Neural crest cell (in vitro differentiated cells): ENCODE measurements at places on chromosomes 6 and 20. TPM values are rescaled to one million over a fixed set of nuclear protein-coding genes. Genes with fewer than 3 reads are reported as not detected.
A peak's percentile ranks its signal among the peaks of the same experiment; 100 is the strongest.

Gene DAAM2
- 17.6 and 18.2 TPM in 2 replicates for total RNA-seq

DNA sequence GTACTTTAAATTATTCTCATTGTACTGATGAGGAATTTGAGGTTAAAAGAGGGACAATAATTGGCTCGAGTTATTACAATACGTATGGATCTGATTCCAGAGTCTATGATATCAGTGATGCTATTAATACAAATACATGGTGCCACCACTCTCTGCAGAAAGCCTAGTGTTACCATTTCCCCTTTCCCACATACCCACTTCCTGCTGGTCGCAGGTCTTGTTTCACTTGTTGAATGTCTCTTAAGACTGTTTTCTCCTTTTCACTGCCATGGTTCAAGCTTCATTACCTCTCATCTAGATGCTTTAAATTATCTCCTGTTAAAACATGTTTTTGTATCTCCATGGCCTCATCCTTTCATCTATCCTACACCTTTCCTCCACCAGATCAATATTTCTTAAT, 62.0 kb downstream of the FHL5 start:
- no peak for DNase-seq

Gene DEFB124
- not detected in 2 replicates for total RNA-seq

Gene TOP1
- 102 and 110 TPM in 2 replicates for total RNA-seq

DNA sequence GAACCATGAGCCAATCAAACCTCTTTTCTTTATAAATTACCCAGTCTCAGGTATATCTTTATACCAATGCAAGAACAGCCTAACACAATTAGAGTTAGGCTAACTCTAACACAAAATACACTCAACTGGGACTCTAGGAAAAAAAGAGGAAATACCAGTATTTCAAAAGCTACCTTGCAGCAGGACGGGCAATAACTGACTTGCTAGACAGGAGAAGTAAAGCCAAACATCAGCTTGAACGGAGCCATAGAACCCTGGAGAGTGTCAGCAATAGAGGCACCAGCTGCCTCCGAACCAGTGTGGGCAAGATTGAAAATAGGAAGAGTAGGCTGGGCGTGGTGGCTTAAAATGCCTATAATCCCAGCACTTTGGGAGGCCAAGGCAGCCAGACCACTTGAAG, 162.0 kb upstream of the SOX4 start:
- DNase-seq = no peak

Gene ENPP5
- total RNA-seq = 0.36 and 0.68 TPM in 2 replicates

GRCh38 chr6:43939281-43940070, 169.5 kb downstream of the VEGFA start:
- no peak for DNase-seq

DNA sequence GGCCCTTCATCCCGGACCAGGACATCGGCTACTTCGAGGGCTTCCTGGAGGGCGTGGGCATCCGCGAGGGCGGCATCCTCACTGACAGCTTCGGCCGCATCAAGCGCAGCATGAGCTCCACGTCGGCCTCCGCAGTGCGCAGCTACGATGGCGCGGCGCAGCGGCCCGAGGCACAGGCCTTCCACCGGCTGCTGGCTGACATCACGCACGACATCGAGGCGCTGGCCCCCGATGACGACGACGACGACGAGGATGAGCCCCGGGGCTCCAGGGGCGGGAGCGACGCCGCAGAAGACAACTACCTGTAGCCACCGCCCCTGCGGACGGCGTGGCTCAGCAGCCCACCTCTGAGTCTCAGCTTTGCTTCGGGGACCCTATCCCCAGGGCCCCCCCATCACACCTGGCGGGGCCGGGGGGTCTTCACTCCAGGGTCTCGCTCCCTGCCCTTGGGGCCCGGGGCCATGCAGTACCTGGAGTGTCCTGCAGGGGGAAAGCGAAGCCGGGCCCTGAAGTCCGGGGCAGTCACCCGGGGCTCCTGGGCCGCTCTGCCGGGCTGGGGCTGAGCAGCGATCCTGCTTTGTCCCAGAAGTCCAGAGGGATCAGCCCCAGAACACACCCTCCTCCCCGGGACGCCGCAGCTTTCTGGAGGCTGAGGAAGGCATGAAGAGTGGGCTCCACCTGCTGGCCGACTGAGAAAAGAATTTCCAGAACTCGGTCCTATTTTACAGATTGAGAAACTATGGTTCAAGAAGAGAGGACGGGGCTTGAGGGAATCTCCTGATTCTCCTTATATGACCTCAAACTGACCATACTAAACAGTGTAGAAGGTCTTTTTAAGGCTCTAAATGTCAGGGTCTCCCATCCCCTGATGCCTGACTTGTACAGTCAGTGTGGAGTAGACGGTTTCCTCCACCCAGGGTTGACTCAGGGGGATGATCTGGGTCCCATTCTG, 20.8 kb upstream of the HCK start:
- peak; percentile 83 for DNase-seq

DNA sequence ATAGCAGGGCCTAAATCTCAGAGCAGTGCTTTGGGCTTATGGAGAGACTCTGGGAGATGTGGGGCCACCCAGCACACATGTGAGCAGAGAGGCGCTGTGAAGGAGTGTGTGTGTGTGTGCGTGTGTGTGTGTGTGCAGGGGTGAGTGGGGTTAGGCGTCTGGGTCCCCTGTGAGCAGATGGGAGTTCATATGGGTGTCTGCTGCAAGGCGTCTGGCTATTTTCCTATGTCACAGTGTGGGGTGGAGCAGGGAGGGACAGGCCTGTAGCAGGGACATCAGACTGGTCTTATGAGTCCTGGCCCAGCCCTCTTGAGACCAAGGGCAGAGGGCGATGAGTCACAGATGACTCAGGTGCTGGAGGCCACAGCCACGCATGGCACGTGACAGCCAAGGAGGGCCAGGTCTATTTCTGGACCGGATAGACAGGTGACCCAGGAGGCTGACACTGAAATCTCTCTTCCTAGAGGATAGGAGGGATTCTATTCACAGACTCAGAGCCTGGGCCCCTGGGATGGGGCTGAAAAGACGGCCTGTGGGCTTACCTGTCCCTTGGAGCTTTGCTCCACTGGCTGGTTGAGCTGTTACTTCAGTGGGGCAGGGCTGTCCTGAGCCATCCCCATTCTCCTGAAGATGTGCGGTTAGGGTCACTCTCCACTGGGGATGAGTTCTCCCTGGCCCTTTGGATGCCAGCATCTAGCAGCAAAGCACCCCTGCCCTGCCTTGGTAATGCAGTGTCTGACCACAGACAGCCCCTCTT, 28.9 kb downstream of the VEGFA start:
- no peak for DNase-seq

DNA sequence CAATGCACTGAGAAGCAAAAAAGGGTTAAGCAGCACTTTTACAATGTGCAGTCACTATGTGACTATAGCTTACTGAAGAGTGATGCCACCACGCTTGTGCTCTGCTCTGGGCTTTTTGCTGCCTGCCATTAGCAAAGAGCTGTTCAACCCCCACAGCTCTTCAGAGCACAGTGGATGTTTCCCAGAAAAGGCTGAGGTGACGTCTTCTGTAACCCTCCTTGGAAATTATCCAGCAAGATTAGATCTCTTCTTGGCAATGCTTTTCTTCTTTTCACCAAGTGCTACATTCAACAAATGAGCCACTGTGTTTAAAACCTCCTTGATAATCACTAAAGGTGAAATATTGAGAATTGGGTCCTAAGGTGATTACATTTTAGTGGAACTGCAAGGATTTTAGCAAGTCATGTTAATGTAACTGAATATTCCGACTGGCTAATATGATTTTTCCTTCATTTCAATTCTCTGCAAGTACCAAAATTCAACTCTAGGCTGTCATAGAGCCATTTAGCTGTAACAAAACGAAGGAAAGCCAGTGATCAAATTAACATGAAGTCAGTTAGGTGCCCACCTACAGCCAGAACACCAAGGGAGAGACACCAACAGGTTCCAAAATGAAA, 34.9 kb downstream of the ELOVL5 start:
- no peak for DNase-seq

Gene IER3
- total RNA-seq = 4.8 and 6.3 TPM in 2 replicates

DNA sequence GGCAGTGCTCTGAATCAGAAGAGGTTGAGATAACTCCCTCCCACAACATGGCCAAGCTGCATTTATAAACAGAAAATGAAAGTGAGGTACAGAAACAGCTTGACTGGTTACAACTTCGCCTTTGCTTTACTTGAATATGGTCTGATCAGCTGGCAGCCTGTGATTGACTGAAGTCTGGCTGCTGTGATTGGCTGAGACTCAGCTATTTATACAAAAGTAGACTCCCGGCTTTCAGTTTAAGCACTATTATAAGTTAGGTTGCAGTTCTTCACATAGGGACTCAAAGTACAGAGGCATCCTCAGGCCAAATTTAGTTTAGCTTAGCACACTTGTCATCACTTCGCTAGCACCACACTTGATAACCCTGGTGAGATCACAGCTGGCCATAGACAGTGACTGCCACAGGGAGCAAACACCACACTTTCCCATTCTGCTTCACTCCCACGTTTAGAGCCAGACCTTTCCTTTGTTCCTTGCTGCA, 362.6 kb downstream of the EPM2A start:
- no peak for DNase-seq

- no peak for DNase-seq
Observed at GRCh38 chr20:57229490-57229889, 37.0 kb downstream of the BMP7 start.

DNA sequence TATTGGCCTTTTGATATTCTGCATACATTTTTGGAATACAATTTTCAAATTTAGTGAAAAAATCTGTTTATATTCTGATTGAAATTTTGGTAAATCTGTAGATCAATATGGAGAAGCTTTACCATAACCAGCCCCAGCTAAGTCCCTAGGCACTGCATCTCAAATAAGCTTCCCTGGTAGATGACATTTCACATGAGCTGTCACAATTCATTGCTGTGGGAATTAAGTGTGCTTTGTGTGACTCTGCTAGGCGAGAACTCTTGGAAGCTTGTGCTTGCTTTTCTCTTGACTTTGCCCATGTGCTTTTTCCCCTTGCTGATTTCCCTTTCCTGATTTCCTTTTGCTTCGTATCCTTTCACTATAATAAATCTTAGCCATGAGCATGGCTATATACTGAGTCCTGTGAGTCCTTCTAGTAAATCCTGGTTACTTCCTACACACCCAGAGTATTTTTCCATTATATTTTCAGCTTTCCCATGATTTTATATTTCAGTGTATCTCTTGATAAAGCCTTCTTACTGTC, 166.5 kb upstream of the MMS22L start:
- DNase-seq = no peak

GRCh38 chr6:2157441-2158127, 87.8 kb downstream of the GMDS start:
- DNase-seq = no peak

DNA sequence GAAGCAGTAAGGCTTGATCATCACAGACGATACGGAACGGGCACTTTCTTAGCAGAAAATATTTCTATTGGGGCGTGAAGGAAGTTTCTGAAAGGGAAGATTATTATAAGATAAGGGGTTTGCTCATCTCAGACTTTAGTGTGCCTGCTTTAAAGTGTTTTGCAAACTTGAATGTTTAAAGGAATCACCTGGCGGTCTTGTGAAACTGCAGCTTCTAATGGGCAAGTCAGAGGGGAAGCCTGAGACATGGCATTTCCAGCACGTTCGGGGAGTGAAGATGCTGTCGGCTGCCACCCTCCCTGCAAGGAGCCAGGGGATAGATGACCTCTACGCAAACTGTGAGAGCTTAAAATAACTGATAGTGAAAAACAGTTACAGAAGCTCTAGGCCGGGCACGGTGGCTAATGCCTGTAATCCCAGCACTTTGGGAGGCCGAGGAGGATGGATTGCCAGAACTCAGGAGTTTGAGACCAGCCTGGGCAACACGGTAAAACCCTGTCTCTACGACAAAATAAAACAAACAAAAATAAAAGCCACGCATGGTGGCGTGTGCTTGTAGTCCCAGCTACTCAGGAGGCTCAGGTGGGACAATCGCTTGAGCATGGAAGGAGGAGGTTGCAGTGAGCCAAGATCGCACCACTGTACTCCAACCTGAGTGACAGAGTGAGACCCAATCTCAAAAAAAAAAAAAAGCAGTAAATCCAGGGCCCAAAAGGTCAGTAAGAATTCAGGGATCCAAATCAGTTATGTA, 2.3 kb upstream of the KIF16B start:
- no peak for DNase-seq

Gene OR2J3
- not detected in 2 replicates for total RNA-seq

DNA sequence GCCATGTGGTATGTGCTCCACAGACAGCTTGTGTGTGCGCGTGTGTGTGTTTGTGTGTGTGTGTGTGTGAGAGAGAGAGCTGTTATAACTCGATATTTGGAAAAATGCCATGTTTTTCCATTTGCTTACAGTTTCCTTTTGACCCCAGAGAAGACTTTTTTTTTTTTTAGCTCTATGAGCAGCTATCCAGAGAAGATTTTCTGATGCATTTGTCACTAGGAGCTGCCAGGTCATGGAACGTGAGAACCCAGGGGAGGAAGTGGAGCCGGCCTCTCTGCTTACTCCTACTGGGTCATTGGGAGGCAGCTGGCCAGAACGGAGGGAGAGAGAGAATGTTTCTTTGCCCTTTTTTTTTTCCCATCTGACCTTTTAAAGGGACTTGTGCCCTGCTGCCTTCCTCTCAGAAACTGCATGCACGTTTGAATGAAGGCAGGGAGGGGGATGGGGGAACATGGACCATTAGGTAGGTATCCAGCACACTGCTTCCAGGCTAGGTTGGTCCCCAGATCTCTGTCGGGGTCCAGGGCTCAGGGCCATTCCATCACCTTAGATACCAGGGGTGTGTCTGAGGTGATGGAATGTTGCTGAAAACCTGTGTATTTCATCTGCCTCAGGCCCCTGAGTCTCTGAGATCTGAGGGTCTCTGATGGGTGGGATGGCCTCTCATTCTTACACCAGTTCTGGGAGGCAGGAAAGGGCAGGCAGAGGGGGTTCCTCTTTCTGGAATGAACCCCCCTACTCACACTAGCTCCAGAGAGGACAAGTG, 11.2 kb upstream of the MRPS18A start:
- DNase-seq = no peak

DNA sequence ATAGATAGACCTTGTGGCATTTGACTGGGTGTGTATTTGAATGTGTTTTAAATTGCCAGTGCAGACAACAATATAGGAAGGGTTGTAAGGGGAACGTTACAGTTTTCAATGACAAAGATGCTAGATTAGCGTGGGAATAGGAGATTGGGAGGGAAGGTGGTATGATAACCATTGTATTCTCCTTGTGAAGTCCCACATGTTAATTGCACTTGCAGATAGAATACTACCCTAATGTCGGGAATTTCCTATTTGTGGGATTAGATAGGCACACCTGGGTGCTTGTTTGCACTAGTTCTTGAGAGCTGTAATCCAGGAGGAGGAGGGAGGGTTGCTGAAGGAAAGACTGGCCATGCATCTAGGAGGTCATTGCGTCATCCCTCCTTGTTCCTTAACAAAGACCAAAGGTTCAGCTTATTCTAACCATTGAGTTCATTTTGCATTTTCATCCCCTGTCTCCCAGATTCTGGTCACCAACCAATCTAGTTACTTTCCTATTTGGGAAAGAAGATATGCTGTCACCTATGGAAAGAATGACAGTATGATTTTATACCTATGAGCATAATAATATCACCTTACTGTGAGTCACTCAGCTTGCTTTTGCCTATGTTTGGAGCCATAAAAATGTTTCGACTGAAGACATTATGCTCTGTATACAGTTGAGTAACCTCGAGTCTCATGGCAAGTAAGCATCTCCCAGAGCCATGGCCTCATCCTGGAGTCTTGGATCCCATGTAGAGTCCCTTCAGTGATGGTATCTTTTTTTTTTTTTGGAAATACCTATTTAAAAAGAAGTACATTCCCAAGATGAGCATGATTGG, 201.5 kb downstream of the DTNBP1 start:
- DNase-seq = no peak

Gene KCNQ2
- 143 and 157 TPM in 2 replicates for total RNA-seq

Gene FAM83C
- not detected in 2 replicates for total RNA-seq

GRCh38 chr6:165200178-165200577, 109.2 kb downstream of the C6orf118 start:
- no peak for DNase-seq

Gene HEY2
- 10.8 and 11.6 TPM in 2 replicates for total RNA-seq

GRCh38 chr6:103797738-103798137, 1062.0 kb downstream of the HACE1 start:
- no peak for DNase-seq
